ENCODE measurements at places on chromosomes 7 and 10. TPM values are rescaled to one million over a fixed set of nuclear protein-coding genes. Genes with fewer than 3 reads are reported as not detected.

FAM221A gene
- total RNA-seq = 32.9 TPM

DNA sequence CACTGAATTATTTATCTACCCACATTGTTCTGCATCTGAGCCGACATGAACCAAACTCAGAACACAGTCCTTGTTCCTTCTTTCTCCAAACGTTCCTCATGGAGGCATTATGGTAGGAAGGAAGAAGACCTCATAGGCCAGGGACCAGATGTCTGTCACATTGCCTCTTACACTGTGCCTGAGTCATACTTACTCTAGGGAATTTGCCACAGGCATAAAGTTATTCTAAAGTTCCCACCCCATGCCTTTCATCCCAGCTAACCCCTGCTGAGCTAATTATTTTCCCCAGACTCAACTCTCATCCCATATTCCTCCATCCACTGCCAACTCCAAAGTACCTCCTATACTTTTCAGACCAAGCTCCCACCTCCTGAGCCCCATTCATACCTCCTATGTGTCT, 21.2 kb downstream of the MAT1A start:
- H3K27ac ChIP-seq = no peak overlapping the region
- H3K27me3 ChIP-seq = no peaks in the 10 kb centered on the region
- peaks cover 51% of the 10 kb centered on the region for H3K4me1 ChIP-seq
- H3K36me3 ChIP-seq = no peaks in the 10 kb centered on the region
- no peak for DNase-seq

- H3K4me3 ChIP-seq = no peak overlapping the region
- H3K4me1 ChIP-seq = no peaks in the 10 kb centered on the region
- no peak overlapping the region for H3K27ac ChIP-seq
- no peaks in the 10 kb centered on the region for H3K36me3 ChIP-seq
- DNase-seq = no peak
Observed at GRCh38 chr10:90905925-90906324, 15.0 kb downstream of the ANKRD1 start.

- H3K36me3 ChIP-seq = no peaks in the 10 kb centered on the region
- no peaks in the 10 kb centered on the region for H3K27me3 ChIP-seq
- H3K4me3 ChIP-seq = no peak overlapping the region
- H3K4me1 ChIP-seq = peaks cover 3% of the 10 kb centered on the region
- H3K27ac ChIP-seq = no peak overlapping the region
Observed at GRCh38 chr10:12975266-12975665, 26.2 kb downstream of the CCDC3 start.

GRCh38 chr7:101093906-101094305, 8.6 kb downstream of the TRIM56 start:
- DNase-seq = no peak
- no peaks in the 10 kb centered on the region for H3K36me3 ChIP-seq
- H3K4me1 ChIP-seq = no peaks in the 10 kb centered on the region
- H3K27ac ChIP-seq = no peak overlapping the region
- no peak overlapping the region for H3K4me3 ChIP-seq
- no peaks in the 10 kb centered on the region for H3K27me3 ChIP-seq
